ENCODE measurements at places on chromosomes 3 and 15.

GRCh38 chr3:175297216-175297615 lies 438.1 kb downstream of the NAALADL2 start:
- no peak for DNase-seq

DNA sequence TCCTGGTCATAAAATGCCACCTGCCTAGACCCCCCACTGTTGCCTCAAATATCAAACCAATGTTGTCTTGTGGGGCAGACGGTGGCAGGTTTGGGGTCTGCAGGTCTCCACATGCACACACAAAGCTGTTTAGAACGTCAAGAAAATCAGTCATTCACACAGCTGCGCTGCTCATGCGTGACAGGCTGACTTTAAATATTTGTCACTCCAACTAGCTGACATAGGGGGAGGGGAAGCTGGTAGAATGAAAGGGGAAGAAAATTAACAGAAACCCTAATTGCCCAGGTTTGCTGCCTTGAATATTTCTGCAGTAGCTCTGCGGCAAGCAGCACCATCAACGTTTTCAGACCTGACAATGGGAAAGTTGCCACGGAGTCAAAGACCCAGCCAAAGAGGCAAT lies 201.8 kb downstream of the ABHD5 start:
- DNase-seq, result no peak

GRCh38 chr15:59501597-59501996 lies 63.6 kb downstream of the FAM81A start:
- peak; percentile 57 for DNase-seq

GRCh38 chr3:42960282-42960681 lies 18.8 kb upstream of the GASK1A start:
- peak; percentile 17 for DNase-seq

DNA sequence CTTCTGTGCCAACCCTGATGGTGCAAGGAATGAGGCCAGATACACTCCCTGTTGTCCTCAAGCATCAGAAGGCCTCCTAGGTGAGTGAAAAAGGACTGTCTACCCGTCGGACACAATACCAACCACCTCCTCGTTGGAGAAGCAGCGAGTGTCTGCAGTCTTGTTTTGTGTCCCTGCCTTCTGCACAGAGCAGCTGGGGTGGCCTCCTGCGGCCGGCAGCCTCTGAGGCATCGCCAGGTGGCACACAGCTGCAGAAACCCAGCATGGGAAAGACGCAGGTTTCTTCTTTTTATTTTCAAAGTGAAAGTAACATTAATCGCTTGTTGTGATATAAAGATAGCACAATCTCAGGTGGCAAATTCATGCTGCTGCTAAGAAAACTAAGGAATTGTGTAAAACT lies 509.9 kb downstream of the OCA2 start:
- no peak for DNase-seq

GRCh38 chr3:135128818-135129217 lies 333.8 kb downstream of the EPHB1 start:
- DNase-seq, result no peak

Measured in adipocyte (in vitro differentiated cells).